ENCODE measurements at places on chromosomes 6 and 20.
A peak's percentile ranks its signal among the peaks of the same experiment; 100 is the strongest.

DNA sequence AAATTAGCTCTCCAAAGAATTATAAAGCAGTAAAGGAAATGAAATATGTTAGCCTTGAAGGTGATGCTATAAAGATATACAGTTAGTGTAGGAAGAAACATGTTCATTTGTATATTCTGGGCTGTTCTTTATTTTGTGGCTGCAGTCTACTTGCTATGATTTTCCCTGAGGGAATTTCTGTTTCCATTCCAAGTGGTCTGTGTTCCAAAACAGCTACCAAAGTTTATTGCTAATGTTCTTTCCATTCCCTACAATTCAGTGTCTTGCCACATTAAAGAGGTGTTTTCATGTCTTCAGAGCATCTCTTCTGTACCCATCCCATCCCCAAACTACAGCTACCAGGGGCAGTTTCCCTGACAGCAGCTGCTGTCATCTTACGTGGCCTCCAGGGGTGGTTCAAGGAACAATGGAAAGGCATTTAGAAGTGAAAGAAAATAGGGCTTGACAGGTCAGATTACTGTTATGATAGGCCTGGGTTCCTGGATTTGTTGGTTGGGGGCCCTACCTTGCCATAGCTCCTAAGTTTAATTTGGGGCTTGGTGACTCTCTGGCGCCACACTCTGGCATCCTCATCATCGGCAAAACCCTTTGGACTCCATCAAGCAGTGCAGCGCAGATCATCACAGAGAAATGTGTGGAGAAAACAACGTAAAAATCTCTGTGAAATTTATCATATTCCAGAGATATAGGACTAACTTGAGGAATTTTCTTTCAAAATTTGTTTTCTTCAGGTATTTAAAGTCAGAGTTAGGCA is 33.8 kb upstream of the AIG1 start:
- DNase-seq, result peak; percentile 13

GRCh38 chr6:34390531-34391472 is 1.7 kb downstream of the NUDT3 start:
- peak; percentile 18 for DNase-seq

DNA sequence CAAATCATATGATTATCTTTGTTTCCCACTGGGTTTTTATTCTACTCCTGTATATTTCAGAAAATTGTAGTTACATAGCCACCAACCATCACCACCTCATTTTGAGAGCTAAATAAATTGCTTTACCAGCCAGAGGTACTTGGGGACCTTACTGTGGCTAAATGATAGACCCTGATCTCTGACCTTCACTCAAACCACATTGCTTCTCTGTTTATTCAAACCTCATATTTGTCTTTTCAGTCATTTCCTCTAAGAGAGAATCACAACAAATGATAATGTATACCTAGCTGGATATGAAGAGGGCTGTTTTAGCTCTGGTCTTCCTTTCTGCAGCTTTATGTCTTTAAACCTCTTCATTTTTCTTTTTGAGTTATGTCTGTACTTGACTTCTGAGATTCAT is 142.8 kb downstream of the ADGB start:
- no peak for DNase-seq

GRCh38 chr20:50794181-50794845 is 548 bp upstream of the BCAS4 start:
- DNase-seq, result no peak

DNA sequence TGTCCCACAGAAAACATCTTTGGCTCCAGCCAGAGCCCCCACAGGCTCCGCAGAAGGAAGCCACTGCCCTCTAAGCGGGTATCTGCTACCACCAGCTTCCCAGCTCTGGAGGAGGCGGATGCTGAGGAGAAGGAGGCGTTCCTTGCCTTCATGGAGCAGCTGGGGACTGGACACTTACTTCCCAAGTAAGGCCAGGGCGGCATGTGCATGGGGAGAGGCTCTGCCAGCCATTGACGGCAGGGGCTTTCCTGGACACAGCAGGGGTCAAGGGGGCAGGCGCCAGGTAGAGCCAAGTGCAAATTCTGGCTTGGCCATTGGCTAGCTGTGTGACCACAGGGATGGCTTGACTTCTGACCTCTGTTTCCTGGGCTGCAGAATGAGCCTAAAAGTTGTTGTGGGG is 17.8 kb downstream of the RAB44 start:
- no peak for DNase-seq

GRCh38 chr6:113416170-113416569 is 441.0 kb upstream of the MARCKS start:
- no peak for DNase-seq

DNA sequence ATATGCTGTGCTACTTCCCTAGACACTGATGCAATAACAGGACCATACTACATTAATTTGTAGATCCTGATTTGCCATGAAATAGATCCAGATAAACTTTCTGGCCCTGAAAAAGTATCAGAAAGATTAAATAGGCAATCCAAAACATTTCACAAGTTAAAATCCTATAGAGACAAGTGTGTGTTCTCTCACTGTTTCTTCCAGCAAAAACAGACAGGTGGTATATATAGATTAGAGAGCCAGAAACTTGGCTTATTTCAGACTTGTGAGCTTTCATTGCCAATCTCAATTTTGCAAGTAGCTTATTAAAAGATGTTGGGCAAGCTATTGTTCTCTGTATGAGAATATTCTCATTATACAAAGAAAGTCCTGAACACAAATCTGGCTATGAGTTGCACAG is 289.1 kb upstream of the MANEA start:
- DNase-seq, result no peak

DNA sequence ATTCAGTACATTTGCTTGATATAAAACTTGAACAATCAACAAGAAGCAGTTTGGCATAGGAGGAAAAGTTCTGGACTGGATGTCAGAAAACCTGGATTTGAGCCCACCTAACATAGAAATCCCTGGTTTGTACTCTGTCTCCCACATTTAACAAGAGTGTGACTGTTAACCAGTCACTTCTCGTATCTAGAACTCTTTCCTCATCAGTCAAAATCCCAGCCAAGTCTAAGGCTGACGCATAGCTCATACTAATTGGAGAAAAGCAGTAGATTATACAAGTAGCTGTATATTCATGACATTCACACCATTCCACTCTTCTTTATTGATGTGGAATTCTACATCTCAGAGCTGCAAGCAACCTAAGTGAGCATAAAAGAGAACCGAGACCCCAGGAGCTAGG is 222.7 kb downstream of the PHACTR1 start:
- no peak for DNase-seq

DNA sequence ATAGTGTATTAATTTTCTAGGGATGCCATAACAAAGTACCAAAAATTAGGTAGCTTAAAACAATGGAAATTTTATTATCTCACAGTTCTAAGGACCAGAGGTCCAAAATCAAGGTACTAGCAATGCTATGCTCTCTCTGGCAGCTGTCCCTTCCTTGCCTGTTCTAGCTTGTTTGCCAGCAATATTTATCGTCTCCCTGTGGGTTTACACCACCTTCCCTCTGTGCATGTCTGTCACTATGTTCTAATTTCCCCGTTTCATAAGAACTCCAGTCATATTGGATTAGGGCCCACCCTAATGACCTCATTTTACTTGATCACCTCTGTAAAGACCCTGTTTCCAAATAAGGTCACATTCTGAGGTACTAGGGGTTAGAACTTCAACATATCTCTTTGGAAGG is 217.2 kb downstream of the IBTK start:
- DNase-seq, result no peak

DNA sequence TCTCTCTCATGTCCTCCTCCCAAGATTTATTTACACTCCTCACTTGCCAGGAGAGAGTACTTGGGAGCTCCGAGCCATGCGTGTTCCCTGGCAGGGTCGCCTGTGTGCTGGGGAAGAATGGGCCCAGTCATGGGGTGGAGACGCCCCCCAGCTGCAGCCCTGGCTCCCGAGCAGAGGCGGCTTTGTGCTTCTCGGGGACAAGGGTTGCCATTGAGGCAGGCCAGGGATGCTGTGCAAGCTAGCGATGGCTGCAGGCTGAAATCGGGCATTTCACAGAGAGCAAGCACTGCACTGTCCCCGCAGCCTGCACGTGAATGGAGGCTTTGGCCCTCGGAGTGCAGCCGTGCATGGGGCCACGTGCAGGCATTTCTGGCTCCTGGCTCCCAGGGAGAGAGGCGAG is 23.8 kb downstream of the PHACTR3 start:
- DNase-seq, result no peak

DNA sequence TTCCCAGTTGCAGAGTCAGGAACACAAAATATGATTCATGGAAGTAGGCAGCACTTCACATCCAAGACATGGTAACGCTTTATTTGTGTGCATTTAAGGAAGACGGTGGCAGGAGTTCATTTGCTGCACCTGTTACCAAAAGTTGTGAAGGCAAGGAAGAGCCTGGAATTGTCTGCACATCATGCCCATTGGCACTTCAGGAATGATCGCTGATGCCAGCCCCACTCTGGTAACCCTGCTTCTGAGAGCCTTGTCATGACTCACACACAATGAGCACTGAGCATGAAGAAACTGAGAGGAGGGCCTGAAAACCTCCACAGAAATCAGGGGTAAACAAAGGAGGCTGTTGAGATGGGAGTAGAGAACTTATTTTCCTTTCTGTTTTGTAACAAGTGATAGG is 181.1 kb downstream of the RPS12 start:
- no peak for DNase-seq

- peak; percentile 95 for DNase-seq
Observed at GRCh38 chr6:19297880-19298279, 539.3 kb upstream of the ID4 start.

GRCh38 chr20:62359043-62359490 is 8.0 kb downstream of the LAMA5 start:
- DNase-seq, result no peak

DNA sequence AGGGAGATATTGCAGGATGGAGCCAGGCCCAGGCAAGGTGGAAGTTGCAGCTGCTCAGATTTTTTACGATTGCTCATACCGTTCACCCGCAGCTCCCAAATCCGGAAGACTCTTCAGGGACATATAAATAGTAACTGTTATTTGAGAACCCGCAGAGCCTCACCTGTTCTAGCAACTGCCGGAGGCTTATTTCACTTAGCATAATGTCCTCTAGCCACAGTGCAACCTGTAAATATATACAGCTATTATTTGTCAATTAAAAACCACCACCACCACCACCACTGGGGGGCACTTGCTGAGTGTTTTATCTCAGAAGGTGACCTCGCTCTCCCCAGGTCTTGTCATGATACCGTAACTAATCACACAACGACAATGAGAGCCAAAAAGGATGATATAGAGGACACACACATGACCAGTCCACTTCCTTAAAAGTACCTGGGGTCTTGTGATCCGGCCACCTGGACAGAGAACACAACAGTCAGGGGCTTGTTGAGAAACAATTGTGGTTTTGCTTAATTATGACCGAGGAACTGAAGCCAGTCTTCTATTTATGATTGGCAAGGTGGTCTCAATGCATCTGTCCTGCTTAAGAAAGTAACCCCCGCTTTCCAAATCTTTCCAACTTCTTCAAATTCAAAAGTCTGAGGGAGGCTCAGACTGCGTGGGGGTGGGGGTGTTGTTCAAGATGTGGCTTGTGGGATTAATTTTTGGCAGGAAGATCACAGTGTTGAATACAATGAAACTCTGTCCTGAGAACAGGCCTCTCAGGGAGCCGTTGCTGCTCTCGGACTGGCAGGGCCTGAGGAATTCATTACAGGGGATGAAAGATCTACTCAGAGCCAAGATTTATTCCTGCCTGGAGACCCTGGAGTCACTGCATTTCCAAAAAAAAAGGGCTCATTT is 107.7 kb upstream of the PRND start:
- DNase-seq, result peak; percentile 92

- no peak for DNase-seq
Observed at GRCh38 chr6:6804843-6805615, 216.5 kb downstream of the LY86 start.

DNA sequence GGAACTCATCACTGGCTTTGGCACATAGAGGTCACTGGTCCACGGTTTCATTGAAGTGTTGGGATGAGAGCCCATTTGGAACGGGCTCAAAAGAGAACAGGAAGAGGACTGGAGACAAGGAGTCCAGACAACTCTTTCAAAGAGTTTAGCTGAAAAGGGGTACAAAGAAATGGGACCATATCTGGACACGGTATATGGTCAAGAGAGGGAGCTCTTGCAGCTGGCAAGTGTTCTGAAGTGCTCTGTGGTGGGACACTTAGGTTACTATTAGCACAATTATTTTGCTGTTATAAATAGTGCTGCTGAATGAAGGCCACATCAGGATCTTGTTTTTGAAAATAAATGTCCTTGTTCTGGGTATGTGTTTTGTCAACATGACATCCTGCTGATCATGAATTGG is 4.6 kb downstream of the SGK2 start:
- DNase-seq, result no peak

- DNase-seq, result no peak
Observed at GRCh38 chr6:33820243-33820642, 16.4 kb upstream of the MLN start.

- no peak for DNase-seq
Observed at GRCh38 chr6:4994741-4995140, 9.1 kb downstream of the RPP40 start.

- no peak for DNase-seq
Observed at GRCh38 chr20:16189371-16189770, 383.9 kb downstream of the KIF16B start.

GRCh38 chr20:4670469-4670868 is 51.2 kb upstream of the PRND start:
- no peak for DNase-seq

GRCh38 chr6:77092971-77093370 is 370.3 kb downstream of the HTR1B start:
- DNase-seq, result no peak

GRCh38 chr6:136524339-136524935 is 25.8 kb downstream of the MAP7 start:
- peak; percentile 94 for DNase-seq

DNA sequence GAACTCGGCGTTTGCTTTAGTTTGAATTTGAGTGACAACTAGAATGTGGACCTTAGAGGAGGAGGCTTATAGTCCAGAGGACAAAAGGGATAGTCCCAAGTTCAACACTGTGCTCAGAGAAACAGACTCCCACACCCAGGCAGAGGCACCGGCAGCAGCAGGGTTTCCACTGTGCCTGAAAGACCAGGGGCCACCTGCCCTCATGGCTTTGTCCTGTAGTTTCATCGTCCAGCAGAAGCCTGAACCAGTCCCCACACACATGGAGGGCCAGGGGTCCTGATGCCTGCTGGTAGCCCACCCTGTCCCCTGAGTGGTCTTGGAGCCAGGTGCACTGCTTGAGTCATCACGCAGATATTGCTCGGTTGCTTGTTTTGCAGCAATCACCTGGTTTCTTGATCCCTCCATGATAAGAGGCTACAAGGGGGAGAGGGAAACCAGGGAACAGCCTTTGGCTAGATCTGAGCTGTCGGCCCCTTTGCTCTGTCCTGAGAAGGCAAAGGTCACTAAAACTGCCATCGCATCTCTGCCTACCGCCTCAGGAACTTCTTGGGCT is 7.2 kb upstream of the ACSS1 start:
- no peak for DNase-seq

GRCh38 chr6:93419304-93420162 is at the start of gene EPHA7:
EPHA7 (minus strand) TSS chr6:93419559; CDS start chr6:93419341, 218 bp downstream.
- DNase-seq, result peak; percentile 97

DNA sequence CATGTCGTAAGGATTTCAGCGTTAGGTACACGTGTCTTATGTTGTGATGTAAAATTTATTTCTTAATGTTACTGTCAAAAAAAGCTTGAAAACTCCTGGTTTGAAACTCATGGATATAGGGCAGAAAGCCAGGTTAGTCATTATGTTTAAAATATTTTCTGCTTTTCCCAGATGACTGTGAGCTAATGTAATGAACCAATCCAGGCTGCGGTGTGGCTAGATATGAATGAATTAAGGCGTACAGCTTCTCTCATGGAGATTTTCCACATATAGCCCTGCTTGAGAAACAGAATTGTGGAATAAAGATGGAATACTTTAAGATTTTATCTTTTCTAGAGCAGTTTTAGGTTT is 80.3 kb upstream of the STMND1 start:
- DNase-seq, result no peak

All from NCI-H1417 (cell line).